ENCODE measurements at places on chromosomes 2 and 18.
A peak's percentile ranks its signal among the peaks of the same experiment; 100 is the strongest.

GRCh38 chr2:144114760-144115159 lies 405.2 kb downstream of the ZEB2 start:
- DNase-seq = no peak

DNA sequence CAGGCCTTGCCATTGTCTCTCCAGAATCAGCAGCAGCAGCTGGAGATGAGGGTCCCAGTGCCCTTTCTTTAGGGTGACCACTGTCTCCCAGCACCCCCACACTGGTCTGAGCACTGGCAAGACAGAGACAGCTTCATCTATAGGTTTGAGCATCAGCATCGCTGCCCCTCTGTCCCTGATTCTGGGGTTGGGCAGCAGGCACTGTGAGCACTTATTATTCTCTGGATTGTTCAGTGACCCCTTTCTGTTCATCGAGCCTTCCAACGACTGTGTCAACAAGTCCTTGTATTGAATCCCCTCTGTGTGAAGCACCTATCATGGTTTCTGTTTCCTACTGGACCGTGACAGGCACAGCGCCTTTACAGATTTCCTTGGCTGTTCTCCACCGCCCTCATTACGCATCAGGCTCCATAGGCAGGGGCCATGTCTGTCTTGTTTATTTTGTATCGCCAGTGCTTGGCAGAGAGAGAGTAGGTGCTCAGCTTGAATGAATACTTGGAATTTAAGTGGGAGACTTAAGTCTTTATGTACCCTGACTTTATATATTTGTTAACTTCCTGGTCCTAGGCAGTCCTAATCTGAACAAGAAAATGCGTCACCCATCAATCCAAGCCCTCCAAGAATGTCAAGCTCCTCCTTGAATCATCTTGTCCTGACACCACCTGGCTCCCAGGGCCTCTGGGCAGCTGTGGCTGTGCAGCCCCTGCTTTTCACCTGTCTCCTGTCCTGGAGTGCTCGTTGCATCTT lies 11.4 kb downstream of the MALL start:
- DNase-seq = no peak

DNA sequence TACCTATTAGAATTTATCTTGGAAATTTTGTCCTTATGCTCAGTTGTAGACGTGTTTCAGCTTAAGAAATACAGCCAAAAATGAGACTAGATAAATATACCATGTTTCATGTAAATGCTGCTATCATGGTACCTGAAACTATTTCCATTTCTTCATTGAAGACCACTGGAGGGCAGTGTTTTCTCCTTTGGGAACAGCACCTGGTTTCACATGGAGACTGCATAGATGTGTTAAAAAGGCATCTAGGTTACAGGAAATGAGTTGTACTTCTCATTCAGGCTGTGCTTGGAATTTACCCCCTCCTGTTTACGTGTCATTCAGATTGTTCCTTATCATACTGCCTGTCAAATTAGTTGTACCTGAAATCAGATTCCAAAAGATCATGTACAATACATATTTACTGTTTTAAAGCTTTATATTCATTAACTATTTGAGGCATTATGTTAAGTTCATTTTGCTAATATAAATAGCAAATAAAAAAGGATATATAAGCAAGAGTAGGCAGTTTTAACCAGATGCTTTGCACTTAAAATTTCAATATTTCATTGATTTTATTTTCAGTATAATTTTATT lies 57.3 kb upstream of the PSMD14 start:
- no peak for DNase-seq

DNA sequence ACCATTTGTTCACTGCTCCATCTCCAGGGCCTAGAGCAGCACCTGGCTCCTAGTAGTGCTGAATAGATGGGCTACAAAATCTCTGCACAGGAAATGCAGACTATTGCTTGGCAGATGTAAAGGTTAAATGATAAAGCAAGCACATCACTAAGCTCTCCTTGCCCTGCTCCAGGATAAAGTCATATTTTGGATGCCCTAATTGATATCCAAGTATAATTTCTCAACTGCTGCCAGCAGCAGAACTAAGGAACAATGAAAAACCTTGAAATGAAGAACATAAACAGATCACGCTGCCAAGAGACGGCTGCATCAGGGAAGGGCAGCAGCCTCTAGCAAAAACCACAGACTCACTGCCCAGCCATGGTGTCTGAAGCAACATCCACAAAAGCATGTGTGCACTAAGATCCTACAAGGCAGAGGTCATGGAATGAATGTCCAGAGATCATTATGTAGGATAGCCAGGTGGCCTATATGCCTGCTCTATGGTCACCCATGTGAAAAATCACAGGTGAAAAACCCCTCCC lies 134.7 kb downstream of the TMEM163 start:
- no peak for DNase-seq

- DNase-seq = peak; percentile 48
Observed at GRCh38 chr2:233404222-233404621, 49.9 kb downstream of the DGKD start.

- no peak for DNase-seq
Observed at GRCh38 chr2:156333274-156333950, 891 bp upstream of the NR4A2 start.

DNA sequence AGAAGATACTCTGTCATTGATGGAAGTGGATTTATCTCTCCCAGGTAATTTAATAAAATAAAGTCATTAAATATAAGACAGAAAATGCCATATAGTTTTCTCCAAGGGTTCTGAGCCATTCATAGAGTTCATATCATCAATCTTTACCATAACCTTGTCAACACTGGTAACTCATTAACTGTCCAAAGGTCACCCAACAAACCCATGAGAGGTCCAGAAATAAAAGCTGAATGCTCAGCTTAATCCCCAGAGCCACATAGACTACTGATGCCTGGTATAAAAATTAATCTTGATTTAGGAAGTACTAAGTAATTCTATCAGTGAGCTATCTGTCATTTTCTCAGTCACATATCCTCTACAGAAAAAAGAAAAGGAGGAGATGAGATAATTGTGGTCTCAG lies 903.0 kb upstream of the DDX18 start:
- no peak for DNase-seq

DNA sequence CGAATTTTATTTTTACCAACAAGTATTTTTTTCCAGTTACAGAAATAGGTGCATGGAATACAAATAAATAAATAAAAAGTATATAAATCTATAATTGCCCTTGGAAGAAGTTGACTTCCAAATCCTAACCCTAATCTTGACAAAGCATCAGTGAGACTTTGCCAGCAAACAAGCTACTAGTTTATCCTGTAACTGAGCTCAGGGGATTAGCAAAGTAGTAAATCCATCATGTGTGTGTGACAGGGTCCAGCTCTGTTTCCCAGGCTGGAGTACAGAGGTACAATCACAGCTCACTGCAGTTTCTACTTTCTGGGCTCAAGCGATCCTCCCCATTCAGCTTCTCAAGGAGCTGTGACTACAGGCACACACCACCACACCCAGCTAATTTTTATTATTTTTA lies 948.0 kb upstream of the CNTNAP5 start:
- DNase-seq = no peak

DNA sequence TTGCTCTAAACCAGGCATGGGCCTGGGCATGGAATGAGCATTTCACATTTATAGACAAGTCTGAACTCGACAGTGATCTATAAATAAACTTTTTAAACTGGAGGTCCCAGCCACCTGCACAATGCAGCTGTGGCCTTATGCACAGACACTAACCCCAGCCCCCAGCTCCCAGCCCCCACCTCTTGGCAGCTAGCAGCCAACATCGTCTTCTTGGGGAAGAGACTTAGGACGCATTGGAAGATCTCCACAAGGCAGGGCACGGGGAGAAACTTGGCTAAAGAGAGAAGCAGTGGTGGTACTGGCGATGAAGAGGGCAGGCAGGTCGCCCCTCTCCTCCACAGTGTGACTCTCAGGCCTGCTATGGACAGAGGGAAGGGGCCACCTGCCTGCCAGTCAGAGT lies 213.2 kb downstream of the ANAPC1 start:
- no peak for DNase-seq

- no peak for DNase-seq
Observed at GRCh38 chr18:27627927-27628326, 442.8 kb upstream of the CHST9 start.

GRCh38 chr2:191462370-191462769 lies 215.6 kb upstream of the NABP1 start:
- no peak for DNase-seq

GRCh38 chr2:69817729-69818501 lies 11.5 kb upstream of the GMCL1 start:
- DNase-seq = no peak

- DNase-seq = no peak
Observed at GRCh38 chr2:172842511-172843265, 107.0 kb downstream of the RAPGEF4 start.

- DNase-seq = no peak
Observed at GRCh38 chr2:167842047-167842446, 405.3 kb downstream of the STK39 start.

DNA sequence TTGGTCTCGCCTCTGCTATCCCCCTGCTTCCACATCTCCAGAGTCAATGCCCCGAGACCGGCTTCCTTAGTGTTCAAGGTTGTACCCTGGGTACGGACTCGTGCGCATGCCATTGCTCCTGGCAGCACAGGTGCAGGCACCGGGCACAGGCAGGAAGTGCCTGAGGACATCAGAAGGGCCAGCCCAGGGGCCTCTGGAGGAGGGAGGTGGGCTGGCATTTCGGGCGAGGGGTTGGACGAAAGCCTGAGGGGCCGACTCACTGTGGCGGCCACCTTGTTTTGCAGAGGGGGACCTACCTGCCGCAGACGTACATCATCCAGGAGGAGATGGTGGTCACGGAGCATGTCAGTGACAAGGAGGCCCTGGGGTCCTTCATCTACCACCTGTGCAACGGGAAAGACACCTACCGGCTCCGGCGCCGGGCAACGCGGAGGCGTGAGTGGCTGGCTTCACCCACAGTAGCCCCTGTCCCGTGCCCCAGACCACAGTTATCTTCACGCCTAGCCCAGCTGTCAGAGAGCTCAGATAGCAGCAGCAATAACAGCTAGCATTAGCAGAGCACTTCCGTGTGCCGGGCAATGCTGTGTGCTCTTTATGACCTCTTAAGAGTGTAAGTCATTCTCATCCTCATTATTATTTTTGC lies 12.5 kb downstream of the ITM2C start:
- DNase-seq = no peak

DNA sequence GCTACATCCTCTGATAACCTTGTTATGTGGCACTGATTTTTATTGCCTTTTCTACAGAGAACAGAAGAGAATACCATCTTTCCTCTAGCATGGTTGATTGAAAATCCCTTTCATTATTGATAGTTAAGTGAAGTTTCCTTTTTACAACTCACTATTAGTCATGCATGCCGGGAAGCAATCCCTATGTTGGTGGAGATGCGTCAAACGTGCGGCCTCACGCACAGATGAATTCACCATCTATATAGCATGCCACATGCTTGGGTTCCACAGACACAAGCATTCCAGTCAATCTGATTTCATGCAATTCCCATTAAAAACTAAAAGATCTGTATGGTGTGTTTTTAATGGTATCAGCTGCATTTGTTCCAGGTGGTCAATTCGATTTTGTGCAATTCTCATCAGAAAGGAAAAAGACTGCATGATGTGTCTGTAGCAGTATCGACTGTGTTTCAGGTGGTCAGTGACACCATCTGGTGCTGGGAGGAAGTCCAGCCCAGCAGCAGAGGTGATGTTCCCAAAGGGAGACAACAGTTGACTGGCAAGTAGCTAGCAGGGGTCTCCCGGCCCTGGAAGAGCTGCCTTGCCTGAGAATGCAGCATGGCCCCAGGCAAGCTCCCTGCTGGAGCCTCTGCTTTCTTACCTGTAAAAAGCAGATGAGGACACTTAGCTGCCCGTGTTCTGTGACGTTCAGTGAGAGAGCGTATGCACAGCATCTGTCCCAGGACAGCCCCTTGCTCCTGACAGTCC lies 151.3 kb upstream of the NCK2 start:
- DNase-seq = no peak

DNA sequence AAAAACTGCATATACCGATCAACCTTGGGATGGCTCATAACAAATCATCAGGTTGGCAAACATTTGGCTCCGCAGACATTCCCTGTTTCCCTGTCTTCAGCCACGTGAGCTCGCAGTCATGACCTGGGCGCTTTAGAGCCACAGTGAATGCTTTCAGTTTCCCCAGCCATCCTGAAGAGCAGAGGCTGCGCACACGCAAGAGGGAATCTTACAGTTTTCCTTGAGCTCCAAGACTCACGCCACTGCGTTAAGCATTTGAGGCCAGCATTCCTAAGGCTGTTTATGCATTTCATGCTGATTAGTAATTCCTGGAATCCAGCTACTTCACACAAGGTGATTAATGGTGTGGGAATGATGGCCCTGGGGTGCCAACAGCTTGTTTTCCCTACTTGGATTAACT lies 95.1 kb downstream of the MTCL1 start:
- DNase-seq = no peak

GRCh38 chr2:85907671-85908157 lies 18.9 kb upstream of the ST3GAL5 start:
- no peak for DNase-seq

DNA sequence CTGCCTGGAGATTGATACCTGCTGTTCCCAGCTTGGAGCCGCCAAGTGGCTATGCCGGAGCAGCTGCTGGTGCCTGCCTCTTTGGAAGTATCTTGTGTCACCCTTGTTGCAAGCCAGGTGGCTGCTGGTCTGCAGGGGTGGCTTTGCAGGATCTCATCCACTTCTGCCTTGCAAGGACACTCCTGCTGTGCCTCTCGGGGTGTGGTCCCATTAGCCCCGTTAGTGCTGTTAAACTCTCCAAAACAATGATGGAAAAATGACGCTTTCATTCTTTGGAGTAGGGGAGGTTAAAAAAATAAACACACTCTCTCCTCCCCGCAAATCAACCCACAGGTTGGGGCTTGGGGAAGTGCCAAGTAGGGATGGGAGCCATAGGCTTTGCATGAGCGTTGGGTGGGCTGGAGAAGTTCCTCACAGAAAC lies 352.8 kb downstream of the RNF144A start:
- no peak for DNase-seq

GRCh38 chr2:156294945-156295580 lies 37.5 kb downstream of the NR4A2 start:
- no peak for DNase-seq

DNA sequence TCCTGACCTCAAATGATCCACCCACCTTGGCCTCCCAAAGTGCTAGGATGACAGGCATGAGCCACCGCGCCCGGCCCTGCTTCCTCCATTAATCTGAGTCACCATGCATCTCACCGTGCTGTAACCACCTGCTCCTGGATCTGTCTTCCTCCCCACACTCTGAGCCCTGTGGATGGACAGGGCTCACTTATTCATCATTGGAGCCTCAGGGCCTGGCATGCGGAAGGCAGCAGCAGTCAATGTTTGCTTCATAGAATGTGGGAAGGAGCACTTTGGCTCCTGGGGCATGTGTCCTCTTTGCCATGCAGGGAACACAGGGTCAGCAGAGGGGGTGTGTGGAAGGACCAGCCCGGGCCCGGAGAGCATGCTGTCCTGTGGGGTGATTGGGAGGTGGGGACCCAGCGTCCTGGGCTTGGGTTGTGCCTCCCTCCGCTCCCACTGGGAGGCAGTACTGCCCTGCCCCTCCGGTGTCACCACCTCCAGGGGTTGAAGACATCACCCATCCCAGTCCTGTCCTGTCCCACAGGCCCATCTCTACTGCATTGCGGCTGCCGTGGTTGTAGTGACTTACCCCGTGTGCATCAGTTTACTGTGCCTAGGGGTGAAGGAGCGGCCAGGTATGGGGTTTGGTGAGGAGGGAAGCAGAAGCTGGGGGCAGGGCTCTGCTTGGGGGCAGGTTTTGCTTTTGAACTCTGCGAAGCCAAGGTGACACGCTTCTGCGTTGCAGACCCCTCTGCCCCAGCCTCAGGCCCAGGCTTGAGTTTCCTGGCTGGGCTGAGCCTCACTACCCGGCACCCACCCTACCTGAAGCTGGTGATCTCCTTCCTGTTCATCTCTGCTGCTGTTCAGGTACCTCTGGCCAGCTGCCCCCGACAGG lies 11.5 kb downstream of the MFSD2B start:
- DNase-seq = no peak

- no peak for DNase-seq
Observed at GRCh38 chr2:200338692-200339091, 32.2 kb downstream of the SPATS2L start.

Measured in stimulated activated CD8-positive, alpha-beta memory T cell treated with anti-CD3 and anti-CD28 coated beads, Interleukin-15, amount 100 ng/mL, for 4 hours (primary cell).